ENCODE measurements at places on chromosomes 16 and 17.

DNA sequence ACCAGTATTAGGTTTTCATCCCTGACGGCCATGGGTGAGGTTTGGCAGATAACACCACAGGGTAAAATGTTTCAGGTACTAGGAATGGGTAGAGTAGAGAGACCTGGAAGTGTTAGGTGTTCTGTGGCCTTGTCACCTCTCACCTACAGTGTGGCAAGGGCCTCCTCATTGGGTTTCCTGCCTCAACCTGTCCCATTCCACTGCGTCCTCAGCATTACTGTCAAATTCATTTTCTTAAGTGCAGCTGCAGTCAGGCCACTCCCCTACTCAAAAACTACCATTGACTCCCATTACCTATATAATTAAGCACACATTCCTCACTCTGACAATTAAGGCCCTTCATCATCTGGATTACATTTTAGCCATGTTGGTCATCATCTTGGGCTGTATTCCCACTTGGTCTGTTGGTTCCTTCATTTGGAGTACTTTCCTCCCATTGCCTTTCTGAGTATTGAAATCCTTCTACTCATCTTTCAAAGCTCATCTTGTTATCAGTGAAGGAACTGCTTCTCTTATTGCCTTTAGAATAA is 64.5 kb downstream of the NUP88 start:
- no peak for DNase-seq

GRCh38 chr17:65902831-65903522 is 289.0 kb downstream of the CEP112 start:
- DNase-seq = no peak

DNA sequence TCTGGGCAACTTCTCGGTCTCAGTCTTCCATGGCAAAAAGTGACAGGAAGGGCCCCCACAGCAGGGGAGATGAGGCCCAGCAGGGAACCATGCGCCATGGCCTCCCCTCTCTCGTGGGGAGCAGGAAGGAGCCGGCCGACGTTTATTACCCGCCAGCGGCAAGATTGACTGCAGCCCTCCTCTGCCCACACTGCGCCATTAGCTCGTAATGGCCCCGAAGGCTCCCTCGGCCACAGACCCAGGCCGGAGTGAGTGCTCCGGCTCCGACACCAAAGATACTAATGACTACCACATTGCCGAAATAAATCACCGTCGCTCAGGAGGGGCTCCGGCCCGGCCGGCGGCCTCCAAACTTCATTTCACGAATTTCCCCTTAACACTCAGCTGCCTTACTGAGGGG is 226.9 kb downstream of the C16orf78 start:
- DNase-seq = no peak

DNA sequence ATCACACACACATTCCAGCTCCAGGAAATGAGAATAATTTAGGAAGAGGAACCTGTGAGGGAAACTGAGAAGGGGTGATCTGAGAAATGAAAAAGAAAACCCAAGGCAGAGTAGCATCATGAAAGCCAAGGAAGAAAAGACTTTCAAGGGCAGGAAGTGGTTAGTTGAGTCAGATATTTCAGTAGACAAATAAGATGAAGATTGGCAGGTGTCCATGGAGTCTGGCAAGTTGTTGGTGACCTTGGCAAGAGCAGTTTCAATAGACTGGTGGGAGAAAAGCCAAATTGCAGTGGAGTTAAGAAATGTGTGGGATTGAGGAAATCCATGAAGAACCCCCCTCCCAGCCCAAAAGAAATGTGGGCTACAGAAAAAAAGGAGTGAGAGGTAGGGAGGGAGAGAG is 10.7 kb downstream of the GNAO1 start:
- DNase-seq = no peak

DNA sequence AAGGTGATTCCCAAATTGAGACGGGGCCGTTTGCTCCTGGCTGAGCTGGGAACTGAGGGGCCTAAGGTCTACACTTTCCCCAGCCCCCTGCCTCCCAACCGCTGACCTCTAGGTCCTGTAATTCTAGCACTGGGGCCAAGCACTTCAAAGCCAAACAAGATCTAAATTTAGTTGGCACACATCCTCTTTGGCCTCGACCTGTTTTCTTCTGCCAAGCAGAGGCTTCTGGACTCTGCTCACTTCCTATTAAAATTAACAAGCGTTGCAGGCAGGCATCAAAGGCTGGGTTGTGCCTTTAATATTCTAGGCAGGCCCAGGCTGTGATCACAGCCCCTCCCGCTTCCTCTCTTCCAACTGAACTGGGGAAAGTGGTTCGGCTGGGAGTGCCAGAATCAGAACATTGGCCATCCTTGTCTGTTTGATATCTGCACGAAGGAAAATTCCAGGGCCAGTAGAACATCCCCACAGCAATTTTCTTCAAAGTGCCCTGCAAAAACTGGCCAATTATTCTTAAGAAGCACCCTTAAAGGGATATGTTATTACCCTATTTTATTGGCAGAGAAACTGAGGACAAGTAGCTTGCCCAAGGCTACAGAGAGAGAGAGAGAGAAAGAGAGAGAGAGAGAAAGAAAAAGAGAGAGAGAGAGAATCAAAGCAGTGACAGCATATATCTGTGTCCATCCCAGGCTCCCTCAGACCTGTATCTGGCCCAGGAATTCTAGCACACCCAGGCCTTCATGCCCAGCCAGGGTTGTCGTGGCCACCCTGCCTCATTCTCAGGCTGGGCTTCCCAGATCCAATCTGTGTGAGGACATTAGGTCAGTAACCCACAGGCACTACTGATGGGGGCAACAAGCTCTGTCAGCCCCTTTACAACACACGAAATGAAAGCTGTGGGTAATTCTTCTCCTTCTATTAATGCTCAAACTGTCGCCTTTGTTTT is 12.8 kb upstream of the MT4 start:
- DNase-seq = no peak

- DNase-seq = no peak
These were observed 668.8 kb downstream of the WWOX start for GRCh38 chr16:78768226-78768625.

- no peak for DNase-seq
These were observed 32.5 kb downstream of the BAIAP2 start for GRCh38 chr17:81067391-81067811.

- DNase-seq = no peak
These were observed 55.4 kb upstream of the SLC25A19 start for GRCh38 chr17:75344666-75345065.

- DNase-seq = no peak
These were observed 16.3 kb upstream of the CDH15 start for GRCh38 chr16:89155184-89155679.

DNA sequence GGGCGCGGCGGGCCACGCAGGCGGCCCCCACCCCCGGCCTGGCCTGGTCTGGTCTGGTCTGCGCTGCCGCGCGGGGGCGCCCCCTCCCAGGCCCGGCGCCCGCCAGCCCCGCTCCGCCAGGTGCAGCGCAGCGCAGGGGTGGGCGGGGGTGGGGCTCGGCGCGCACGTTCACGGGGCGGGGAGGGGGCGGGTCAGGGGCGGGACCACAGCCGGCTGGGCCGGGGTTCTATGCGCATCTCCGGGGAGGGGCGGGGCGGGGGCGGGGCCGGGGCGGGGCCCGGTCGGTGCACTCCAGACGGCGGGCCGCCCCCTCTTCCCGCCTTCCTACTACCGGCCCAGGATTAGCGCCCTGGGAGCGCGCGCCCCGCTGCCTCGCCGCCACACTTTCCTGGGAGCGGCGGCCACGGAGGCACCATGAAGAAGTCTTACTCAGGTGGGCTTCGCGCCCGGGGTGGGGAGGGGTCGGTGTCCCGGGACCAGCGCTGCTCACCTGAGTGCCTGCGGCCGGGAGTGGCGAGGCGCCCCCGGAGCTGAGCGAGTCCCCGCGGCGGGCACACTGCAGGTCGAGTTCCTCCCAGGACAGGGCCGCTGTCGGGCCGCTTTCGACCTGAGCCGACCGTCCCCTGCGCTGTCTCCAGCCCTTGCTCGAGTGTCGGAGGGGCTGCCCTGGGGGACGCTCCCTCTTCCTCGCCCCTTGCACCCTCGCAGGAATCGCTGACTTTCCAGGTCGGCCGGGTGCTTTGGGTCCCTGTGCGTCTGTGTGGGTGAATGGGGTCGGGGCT is 140.5 kb downstream of the SEC14L1 start:
- no peak for DNase-seq

DNA sequence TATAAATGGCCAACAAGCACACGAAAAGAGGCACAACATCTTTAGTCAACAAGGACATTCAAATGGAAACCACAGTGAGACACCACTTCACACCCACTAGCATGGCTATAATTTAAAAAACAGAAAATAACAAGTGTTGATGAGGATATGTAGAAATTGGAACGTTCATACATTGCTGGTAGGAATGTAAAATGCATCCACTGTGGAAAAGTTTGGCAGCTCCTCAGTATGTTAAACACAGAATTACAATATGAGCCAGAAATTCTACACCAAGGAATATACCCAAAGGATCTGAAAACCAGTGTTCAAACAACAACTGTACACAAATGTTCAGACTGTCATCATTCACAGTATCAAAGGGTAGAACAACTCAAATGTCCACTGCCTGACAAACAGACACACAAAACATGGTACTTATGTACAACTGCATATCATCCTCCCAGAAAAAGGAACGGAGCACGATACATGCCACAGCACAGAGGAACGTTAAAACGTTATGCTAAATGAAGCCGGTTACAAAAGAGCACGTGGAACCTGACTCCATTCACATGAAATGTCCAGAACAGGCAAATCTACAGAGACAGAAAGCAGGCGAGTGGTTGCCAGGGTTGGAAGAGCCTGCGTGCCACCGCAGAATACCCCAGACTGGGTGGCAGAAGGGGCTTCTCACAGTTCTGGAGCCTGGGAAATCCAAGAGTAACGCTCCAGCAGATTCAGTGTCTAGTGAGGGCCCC is 32.8 kb upstream of the METRNL start:
- DNase-seq = no peak

- DNase-seq = no peak
These were observed 71.4 kb downstream of the BCAS3 start for GRCh38 chr17:60749050-60749449.

GRCh38 chr17:66542129-66542966 is 239.9 kb downstream of the PRKCA start:
- DNase-seq = no peak

DNA sequence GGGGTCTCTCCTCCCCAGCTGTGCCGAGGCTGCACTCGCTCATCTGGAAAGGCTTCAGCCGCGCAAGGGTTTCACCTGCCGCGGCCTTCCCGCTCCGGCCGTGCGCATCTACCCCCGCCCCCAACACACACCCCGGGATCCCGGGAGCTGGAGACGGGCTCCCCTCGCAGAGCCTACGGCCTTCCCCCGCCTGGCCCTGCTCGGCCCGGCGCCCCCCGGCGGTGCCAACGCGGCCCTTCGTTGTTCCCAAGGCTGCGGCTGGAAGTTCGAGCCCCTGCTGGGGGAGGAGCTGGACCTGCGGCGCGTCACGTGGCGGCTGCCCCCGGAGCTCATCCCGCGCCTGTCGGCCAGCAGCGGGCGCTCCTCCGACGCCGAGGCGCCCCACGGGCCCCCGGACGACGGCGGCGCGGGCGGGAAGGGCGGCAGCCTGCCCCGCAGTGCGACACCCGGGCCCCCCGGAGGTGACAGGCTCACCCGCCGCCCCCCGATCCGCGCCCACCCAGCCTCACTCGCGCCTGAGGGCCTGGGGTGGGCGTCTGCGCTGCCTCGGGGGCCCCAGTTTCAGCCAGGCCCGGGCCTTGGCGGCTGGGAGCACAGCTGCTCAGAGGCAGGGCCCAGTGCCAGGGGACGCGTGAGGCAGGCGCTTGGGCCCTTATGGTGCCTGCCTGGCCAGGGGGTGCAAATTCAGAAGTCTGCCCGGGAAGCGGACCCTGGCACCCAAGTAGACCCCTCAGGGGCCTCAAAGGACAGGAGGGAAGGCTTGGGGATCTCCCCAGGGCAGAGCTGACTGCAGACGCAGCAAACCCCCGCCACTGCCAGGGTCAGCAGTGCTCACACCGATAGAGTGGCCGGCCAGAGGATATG is 11.2 kb downstream of the GALK1 start:
- no peak for DNase-seq

DNA sequence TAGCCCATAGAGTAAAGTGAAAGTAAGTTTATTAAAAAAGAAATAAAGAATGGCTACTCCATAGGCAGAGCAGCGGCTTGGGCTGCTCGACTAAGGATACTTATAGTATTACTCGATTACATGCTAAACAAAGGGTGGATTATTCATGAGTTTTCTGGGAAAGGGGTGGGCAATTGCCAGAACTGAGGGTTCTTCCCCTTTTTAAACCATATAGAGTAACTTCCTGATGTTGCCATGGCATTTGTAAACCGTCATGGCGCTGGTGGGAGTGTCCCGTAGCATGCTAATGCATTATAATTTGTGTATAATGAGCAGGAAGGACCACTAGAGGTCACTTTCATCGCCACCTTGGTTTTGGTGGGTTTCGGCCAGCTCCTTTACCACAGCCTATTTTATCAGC is 13.3 kb upstream of the GAS7 start:
- no peak for DNase-seq

GRCh38 chr17:14582996-14583395 is 282.1 kb downstream of the HS3ST3B1 start:
- DNase-seq = no peak

DNA sequence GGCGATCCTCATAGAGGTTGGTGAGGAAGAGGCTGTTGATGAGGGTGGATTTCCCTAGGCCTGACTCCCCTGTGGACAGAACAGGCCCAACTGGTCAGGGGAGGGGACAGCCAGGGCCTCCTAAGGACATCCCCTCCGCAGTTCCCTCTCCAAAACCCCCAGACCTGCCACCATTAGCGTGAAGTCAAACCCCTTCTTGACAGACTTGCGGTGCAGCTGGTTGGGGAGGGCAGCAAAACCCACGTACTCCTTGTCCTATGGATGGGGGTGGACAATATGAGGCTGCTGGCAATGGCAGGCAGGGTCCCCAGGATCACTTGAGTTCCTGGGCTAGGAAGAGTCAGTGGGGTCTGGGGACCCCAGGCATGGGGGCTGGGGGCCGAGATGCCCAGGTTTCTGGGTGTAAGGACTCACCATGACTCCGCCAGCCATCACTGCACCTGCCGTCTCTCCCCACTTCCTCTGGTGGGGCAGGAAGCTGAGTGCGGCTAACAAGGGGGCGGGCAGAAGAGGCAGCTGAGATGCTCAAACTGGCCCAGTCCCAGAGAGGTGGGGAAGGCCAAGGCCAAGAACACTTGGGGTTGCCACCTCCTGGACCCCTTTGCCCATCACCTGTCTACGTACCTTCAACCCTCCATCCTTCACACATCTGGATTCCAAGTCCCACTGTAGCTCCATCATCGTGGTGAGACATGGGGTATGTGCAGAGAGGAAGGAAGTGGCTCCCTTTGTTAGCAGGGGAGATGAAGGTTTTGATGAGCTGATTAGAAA is at the start of gene SEPTIN1:
Gene SEPTIN1 (minus strand): TSS at position 451 of the 771 bp plus-strand sequence. CDS start 19 bp downstream, at position 432.
- no peak for DNase-seq

GRCh38 chr16:18804540-18804939 is 3.2 kb upstream of the ARL6IP1 start:
- no peak for DNase-seq

- DNase-seq = no peak
These were observed 473 bp upstream of the PDIA2 start for GRCh38 chr16:282491-282890.

Data from DMS79 (cell line).